ENCODE measurements at places on chromosomes 7 and 10.

GRCh38 chr7:603152-603951 lies 83.7 kb upstream of the PDGFA start:
- no peak for DNase-seq

DNA sequence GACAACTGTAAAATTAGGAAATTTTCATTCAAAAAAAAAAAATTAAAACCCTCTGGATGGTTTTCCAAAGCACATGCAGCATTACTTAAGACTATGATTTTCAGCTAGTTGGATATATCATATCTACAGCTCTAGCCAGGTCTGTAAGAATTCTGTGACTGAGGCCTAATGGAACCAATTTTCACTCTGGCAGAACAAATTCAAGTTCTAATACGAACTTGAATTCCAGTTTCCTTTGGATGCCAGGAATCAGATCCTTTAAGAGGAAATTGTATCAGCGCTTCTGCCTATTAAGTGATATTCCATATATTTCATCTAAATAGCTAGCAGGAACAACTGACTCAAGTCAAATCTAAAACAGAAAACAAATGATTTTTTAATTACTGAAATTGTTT lies 34.8 kb downstream of the SKIDA1 start:
- DNase-seq: no peak

DNA sequence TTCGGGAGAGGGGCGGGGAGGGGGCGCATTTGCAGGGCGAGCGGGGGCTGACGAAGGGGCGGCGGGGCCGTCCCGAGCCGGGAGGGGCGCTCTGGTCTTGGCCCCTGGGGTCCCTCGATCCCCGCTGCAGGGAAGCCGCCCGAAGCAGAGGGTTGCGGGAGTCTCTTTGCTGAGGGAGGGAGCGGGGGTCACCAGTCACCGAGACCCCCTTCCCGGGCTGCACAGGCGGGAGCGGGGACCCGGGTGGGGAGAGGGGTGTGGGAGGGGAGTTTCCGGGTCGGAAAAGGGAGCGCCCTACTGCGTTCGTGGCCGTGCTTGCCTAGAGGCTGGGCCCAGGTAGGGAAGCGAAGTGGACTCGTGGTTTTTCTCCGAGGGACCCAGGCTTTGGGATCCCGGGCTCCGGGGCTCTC lies 422 bp downstream of the AP1S1 start:
- no peak for DNase-seq

DNA sequence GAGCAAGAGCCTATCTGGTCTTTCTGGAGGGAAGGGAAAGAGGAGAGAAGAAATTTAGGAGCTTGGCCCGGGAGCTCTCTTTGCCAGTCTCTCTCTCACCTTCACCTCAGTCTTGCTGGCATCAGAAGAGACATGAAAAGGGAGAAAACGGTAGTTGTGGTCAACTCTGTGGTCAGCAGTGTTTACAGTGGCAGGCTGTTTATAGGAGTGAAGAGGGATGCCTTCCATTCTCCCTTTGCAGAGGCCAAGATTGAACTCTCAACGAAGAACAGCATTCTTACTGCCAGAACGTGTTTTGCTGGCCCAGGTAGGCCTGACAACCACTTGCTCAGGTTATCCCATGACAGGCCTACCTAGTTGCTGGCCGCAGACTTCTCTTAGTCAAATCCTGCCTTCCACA lies 133.3 kb downstream of the CCDC3 start:
- DNase-seq: no peak

DNA sequence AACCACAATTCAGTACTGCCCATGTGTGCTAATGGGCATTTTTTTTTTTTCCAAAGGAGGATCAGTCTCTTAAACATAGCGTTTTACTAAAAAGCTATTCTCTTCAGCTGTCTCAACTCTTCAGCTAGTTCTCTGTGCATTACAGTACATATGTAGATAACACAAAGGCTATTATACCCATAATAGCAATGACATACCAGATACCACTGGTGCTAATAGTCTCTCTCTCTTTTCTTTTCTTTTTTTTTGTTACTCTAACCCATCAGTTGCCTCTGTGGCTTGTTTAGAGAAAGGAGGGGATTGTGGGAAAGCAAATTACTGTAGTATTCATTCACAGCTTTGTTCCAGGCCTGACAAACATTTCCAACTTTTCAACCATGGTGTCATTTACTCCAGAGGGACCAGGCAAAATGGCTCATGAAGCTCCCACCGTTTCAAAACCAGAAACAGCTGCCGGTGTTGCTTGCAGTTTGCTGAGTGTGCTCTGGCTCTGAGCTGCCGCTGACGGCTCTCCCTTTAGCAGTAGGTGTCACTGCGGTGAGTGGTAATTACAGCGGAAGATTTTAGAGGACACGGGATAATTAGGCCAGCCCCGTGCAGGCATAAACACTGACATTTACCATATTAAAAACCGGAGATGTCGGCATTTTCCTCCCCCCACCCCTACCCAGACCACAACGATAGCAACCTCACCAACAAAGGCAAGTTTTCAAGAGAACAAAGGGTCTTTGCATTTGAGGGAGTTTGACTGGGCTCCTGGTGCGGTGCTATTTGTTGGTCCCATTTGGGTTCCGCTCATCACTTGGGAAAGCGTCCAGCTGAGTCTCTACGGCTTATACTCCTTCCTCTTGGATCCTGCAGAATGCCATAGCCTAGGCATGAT lies 1005.5 kb downstream of the KCNMA1 start:
- DNase-seq: no peak

DNA sequence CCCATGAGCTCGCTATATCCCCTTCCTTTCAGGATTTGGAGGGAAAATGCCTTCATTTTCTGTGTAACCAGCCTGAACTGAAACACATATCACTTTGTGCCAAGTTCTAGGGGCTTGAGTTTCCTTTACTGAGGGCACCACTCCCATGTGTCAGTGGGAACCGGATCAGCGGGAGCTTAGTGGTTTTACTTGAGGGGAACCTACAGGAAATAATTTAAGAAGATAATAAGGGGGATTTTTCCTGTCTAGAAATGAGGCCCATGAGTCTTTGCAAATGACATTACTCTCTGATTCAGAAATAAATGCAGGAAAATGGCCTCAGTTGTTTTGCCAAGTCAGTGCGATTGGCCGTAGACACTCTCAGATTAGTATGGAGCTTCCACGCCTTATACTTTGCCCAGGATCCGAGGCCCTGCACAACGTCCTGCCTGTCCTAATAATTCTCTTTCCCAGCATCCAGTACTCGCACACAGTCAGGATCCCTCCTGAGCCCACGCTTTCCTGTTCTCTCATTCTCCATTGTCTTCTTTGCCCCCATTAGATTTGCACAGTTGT lies 86.4 kb upstream of the LYZL1 start:
- DNase-seq: no peak

DNA sequence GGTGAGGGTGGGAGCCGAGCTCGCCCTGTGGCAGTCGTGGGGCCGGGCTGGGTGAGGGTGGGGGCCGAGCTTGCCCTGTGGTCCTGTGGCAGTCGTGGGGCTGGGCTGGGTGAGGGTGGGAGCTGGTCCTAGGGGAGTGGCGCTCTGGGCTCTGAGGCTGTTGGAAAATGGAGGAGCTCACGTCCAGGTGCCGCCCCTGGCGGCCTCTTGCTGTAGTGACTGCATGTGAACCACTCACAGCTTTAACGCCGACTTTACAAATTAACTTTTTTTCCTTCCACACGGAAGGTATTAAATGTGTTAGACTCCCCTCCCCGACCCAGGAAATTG lies 312.6 kb downstream of the WDR37 start:
- peak; percentile 15 for DNase-seq

GRCh38 chr10:61629576-61629975 lies 33.2 kb upstream of the CABCOCO1 start:
- DNase-seq: no peak

DNA sequence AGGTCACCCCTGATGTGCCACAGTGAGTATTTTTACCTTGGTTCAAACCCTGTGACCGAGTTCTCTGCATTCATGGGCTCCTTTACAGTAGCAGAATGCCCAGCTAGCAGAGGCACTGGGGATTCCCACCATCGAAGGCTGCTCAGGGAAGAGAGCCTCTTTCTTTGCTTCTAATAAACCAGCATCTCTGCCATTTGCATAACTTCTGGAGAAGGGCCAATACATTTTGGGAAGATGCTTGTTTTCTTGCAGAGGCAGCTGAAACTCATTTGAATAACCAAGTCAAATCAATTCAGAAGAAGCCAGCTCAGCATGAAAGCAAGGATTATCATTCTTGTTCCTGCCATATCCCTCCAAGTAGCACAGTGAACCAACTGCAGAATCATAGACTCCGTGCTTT lies 82.9 kb upstream of the WDR11 start:
- no peak for DNase-seq

DNA sequence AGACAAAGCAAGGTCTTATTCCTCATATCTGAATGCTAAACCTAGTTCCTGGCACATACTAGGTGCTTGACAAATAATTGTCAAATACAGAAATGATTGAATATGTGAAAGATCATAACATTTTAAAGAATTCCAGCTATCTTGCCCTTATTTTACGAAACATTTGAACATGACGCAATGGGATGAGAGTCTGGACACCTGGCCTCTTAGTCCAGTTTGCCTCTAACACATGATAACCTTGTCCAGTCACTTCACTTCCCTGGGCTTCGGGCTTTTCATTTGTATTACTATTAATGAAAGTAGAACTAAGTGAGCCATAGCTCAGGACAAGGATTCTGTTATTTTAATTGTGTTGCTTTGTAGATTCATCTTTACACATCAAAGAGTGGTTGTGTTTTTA lies 32.6 kb downstream of the PNLIPRP3 start:
- DNase-seq: no peak

DNA sequence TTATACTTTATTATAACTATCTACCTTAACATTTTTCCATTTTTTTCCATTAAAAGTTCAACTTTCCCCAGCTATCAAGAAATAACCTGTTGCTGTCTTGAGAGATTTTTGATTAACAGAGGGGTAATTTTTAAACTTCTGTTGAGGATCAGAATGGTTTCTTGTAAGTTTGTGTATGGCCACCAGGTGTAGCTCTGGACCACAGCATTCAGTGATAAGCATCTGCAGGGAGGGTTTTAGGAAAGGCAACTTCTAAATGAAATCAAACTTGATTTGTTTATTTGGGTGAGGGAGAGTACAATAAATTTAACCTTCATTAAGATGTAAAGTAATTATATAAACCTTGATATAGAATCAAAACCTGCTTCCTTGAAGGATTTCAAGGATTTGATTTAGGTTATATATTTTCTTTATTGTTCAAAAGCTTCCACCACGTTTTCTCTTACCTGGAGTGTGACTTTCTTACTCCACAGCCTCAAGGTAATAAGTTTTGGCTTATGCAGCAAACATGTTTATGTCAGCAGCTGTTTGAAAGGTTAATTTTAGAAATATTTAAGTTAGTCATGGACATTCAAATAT lies 153.3 kb downstream of the STK31 start:
- DNase-seq: no peak

GRCh38 chr10:124447751-124448466 lies 1.9 kb downstream of the NKX1-2 start:
- DNase-seq: no peak

DNA sequence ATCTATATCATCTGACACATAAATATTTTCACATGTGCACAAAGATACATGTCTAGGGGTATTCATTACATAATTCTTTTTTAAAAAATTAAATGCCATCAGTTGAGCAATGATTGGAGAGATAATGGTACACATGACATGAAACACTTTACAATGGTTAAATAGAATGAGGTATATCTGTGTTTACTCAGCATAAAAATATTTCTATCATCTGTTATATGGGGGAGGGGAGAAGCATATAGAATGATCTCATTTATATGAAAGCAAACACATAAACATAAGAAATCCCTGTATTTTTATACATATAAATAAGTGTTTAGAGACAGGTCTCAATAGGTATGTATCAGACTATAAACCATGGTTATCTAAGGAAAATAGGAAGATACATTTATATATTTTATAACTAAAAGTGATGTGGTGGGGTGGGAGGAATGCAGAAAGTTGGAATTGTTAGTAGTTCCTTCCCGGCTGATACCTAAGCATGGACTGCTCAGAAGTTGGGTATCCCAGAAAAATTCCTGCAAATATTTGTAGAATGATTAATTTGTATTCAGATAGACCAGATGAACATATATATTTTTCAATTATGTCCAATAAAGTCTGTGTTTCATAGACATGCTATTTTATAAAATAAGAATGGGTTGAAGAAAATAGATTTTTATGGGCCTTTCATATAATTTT lies 75.1 kb downstream of the SHOC2 start:
- DNase-seq: no peak

- no peak for DNase-seq
Observed at GRCh38 chr10:52903397-52903938, 130.9 kb upstream of the MBL2 start.

GRCh38 chr7:84841809-84842208 lies 345.0 kb downstream of the SEMA3D start:
- DNase-seq: no peak

DNA sequence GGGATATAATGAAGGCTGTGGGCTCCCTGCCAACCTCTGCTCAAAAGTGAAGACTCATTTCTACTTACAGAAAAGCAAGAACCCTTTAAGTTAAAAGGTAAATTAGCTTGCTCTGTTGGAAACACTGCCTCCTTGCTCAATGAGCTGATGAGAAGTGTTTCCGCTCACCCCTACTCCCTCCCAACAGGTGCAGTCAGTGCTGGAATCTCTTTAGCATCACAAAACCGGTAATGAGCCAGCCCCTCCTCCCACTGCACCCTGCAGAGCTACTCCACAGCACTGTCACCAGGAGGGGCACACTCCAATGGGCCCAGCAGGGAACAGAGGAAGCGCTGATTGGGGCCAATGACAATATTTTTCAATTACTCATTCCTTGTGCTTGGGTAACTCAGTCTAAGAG lies 262.5 kb downstream of the TCERG1L start:
- no peak for DNase-seq

DNA sequence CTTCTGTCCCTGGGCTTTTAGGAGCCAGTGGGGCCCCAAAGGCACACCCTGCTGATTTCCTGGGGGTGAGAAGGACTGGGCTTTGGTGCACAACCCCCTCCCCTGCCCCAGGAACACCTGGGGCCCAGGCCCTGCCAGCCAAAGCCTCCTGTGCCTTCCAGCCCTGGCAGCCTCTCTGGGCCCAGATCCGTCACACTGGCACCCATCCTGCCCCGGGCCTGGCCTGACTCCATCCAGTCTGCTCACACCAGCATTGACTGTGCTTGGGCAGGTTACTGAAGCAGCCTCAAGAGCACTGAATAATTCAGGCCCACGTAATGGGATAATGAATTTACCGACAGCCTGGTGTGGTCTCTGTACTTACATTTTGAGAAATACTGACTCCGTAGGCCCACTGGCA lies 12.0 kb upstream of the COMTD1 start:
- DNase-seq: no peak

DNA sequence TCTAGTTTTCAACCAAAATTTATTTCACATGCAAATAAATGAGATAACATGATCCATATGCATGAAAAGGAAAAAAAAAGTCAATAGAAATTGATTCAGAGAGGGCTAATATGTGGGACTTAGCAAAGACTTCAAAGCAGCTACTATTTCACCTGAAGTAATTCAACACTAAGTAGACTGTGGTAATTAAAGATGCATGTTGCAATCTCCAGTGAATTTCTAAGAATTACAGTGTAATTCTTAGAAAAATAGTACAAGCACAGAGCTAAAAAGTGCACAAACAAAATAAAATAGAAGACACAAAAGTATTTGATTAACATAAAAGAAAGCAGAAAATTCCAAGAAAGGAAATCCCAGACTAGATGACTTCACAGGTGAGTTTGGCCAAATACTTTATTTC lies 25.7 kb downstream of the GPR22 start:
- no peak for DNase-seq
